Activated CD4-positive, CD25-positive, alpha-beta regulatory T cell treated with anti-CD3 and anti-CD28 coated beads, Interleukin-2, amount 50 U/mL, for 16 hours (primary cell): ENCODE measurements at places on chromosomes 3 and 15.
A peak's percentile ranks its signal among the peaks of the same experiment; 100 is the strongest.

- no peak for DNase-seq
Observed at GRCh38 chr15:24678485-24678884, 2.9 kb downstream of the NPAP1 start.

- no peak for DNase-seq
Observed at GRCh38 chr3:121976727-121977126, 45.3 kb downstream of the ILDR1 start.

DNA sequence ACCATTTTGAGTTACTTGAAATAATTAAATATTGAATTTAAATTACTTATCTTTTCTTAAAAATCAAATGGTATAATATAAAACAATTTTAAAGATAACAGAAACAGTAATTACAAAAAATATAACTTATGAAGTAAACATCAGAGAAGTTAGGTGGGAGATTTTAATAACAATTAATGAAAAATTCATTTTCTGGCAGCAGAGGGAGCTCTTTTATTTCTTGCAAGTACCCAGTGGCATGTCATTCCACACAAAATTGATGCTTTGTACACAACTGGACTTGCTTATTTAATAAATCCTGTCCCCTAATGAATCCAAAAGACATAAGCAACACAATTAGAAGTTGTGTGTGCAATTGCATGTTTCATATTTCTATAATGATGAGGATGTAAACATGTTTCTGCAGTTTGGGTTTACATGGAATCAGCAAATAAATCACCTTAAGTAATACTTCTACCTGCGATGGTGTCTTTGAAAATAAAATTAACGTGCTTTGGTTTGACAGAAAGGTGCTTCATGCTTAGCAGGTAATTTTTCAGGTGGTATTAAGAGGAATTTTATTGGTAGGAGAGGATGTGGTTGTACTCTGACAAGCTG, 861.3 kb downstream of the ZPLD1 start:
- no peak for DNase-seq

DNA sequence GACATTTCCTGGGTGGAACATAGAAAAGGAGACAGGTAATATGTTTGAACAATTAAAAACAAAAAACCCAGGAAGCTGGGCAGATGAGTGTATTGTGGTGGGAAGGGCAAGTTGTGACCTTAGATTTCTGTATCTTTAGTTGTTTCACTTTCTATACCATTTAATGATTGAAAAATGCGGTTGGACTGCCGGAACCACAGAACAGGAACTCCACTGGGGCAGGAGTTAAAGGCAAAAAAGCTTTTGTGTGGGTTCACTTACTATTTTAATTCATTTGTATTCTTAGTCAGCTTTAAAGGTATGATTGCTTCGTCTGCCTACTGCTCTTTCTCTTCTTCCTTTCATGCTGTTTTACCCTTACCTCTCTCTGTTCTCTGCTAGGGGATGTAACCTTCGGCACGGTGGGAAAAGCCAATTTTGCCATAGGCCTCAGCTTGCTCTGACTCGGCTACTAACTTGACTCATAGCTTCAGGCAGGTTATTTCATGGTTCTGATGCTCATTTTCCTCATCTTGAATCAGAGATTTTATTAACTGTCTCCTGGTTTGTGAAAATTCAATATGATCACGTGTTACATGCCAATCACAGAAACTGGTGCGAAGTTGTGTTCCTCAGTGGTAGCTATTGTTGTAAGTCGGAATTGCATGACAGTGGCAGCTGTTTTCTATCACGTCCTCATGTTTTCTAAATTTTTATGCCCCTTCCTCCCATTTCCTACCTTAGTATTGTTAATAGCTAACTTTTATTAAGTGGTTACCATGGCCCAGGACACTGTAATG, 1.6 kb upstream of the MCTP2 start:
- DNase-seq, result no peak

- no peak for DNase-seq
Observed at GRCh38 chr3:72065872-72066641, 281.1 kb upstream of the PROK2 start.

- DNase-seq, result peak; percentile 71
Observed at GRCh38 chr15:40357723-40358470, at the start of gene DISP2. TSS of gene DISP2 (plus strand) at chr15:40358219. CDS start at chr15:40358322, 103 bp downstream.

DNA sequence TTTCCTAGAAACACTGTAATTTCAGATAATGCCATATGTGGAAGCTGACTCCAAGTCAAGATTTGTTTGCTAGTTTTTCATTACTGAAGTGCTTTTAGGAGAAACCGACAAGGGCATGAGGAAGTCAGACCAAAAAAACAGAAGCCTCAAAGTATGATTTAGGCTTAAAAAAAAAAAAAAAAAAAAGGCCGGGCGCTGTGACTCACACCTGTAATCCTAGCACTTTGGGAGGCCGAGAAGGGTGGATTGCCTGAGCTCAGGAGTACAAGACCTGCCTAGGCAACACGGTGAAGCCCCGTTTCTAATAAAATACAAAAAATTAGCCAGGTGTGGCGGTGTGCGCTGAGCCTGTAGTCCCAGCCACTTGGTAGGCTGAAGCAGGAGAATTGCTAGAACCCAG, 11.6 kb downstream of the RPL15 start:
- DNase-seq, result no peak

DNA sequence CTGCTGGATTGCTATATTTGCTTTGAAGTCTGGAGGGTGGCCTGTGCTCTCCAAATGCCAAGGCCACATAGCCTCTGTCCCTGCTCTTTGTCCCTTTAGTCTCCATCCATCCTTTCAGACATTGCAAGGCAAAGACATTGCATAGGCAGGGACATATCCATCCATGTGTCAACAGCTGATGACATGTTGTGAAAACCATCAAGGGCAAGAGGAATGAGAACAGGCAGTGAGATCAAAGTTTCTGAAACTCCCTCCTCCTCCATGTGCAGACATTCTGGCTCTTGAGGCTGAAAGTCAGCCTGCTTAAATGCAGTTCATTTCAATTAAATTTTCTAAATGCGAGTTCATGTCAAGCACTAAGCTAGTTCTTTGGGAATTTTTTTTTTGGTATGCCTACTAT, 135.2 kb upstream of the CTNNB1 start:
- no peak for DNase-seq

- DNase-seq, result no peak
Observed at GRCh38 chr3:130760922-130761321, 14.3 kb upstream of the PIK3R4 start.

GRCh38 chr3:75296858-75297257, 367.3 kb upstream of the FRG2C start:
- DNase-seq, result no peak

- DNase-seq, result no peak
Observed at GRCh38 chr3:121595765-121596406, 2.7 kb downstream of the FBXO40 start.

GRCh38 chr3:197027896-197028727, 1.5 kb downstream of the MELTF start:
- no peak for DNase-seq

DNA sequence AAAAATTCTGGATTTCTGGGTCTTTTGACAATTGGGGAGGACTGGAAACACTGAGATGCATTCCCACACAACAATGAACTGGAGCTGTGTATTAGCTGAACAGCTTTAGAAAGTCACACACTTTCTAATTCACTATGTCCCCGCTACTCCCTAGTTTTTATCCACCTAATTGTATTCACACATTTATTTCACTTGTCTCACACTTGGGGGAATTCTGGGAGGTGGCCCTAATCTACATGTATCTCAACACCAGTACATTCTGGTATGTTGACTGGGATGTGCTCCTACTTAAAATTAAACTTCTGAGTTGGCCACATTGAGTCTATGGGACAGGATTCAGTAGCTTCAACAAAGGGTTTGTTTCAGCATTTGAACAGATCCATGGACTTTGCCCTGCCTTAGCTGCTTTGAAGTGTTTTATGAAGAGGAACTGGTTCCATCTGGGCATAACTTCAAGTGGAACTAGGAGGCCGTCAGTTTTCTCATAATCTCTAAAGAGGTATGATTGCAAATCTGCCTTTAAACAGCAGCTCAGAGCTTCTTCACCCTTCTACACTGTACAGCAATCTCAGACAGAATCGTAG, 106.5 kb upstream of the CMC1 start:
- DNase-seq, result no peak

- DNase-seq, result no peak
Observed at GRCh38 chr3:100033184-100033583, 81.1 kb downstream of the FILIP1L start.

GRCh38 chr3:188176476-188176875, 22.5 kb downstream of the LPP start:
- no peak for DNase-seq

- DNase-seq, result peak; percentile 6
Observed at GRCh38 chr3:179072100-179072438, 460 bp upstream of the ZMAT3 start.
